ENCODE measurements at places on chromosomes 16 and 17.

- DNase-seq, result peak; percentile 52
These were observed 13.8 kb downstream of the CTRL start for GRCh38 chr16:67917852-67918236.

DNA sequence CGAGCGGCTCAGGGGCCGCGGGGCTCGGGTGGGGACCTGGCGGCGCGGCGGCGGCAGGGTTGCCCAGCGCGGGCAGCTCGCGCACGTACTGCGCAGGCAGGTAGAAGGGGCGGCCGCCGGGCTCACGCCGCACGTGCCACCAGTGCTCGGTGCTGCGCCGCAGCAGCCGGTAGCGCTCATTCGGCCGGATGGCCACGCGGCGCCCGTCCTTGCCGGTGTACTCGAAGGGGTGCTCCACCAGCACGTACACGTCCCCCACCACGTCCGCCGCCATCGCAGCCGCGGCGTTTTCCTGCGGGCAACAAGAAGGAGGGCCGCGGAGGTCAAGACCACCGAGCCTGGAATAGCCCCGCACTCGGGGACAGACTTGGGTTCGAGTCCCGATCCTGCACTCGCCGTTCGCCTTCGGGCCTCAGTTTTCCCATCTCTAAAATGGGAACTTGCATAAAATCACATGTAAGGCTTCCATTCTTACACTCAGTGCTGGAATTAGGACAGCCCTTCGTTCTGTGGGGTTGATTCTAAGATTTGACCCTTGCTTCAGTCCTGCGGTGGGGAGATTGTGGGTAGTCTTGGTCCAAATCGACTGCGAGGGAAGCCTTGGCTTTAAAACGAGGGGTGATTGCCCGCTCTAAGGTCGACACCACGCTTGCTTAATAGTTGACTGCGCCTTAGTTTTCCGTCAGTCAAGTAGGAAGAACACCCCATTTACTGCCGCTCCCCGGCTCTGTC lies 2.5 kb downstream of the ARHGAP27 start:
- no peak for DNase-seq

DNA sequence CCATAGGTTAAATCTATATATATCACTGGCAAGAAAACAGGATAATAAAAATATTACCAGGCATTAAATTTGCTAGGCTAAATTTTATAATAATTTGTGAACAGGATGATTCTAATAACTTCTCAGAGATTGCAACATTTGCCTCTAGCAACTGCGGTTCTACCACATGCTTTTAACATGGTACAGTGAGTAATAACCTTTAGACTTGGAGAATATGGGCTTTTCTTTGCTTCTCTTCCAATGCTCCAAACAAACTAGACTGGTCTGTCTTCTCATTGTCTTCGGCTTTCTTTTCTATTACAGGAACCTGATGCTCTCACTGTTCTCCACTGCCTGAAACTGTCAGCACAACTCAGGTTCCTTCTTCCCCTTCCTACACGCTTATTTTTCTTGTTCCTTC lies 80.6 kb downstream of the CA4 start:
- no peak for DNase-seq

GRCh38 chr17:70535986-70536385 lies 366.7 kb downstream of the KCNJ2 start:
- DNase-seq, result no peak

- no peak for DNase-seq
These were observed 193.2 kb upstream of the ASIC2 start for GRCh38 chr17:33486135-33486885.

GRCh38 chr17:42779304-42779935 lies 990 bp upstream of the WNK4 start:
- no peak for DNase-seq

DNA sequence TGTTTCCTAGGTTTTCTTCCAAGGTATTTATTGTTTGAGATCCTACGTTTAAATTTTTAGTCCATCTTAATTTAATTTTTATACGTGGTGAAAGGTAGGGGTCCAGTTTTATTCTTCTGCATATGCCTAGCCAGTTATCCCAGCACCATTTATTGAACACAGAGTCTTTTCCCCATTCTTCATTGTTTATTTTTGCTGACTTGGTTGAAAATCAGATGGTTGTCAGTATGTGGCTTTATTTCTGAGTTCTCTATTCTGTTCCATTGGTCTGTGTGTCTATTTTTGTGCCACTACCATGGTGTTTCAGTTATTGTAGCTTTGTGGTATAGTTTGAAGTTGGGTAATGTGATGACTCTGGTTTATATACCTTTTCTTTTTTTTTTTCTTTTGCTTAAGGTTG lies 753.0 kb upstream of the GOT2 start:
- DNase-seq, result no peak

GRCh38 chr16:29839822-29840221 lies 19.6 kb downstream of the MVP start:
- no peak for DNase-seq

- DNase-seq, result no peak
These were observed 127.9 kb downstream of the ENGASE start for GRCh38 chr17:79202480-79202879.

DNA sequence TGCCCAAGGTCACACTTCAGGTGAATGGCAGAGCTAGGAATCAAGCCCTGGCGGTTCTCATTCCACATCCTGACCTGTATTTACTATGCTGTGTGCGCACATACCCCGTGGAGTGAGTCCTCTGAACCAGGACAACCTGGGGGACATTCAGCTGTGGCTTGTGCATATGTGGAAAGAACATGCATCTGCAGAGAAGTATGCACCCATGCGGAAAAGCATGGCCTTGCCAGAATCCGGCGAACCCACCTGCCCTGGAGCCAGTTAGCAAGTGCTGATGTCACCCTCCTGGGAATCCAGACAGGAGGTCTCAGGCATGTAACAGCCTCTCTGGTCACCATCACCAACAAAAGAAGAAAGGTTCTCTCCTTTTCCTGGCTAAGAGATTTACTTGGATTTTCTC lies 1.9 kb downstream of the RASL10B start:
- no peak for DNase-seq

GRCh38 chr17:7915179-7915610 lies 894 bp downstream of the RNF227 start:
- DNase-seq, result no peak

DNA sequence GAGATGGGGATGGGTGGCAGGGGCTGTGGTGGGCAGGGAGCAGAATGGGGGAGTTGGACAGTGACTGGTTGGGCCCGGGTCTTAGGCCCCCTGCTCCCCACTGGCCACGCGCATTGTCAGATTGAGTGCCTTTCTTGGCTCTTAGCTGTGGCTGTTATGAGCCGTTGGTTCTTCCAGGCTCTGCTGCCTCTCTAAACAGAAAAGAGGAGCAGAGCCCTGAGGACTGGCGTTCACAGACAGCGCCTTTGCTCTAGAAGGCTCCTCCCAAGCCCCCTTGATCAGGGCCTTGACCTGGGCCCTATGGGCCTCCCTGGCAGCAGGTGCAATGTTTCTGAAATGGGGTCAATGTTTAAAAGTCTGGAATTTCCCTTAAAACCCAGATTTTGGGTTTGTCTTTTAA lies 14.8 kb upstream of the NUDT16L1 start:
- DNase-seq, result no peak

DNA sequence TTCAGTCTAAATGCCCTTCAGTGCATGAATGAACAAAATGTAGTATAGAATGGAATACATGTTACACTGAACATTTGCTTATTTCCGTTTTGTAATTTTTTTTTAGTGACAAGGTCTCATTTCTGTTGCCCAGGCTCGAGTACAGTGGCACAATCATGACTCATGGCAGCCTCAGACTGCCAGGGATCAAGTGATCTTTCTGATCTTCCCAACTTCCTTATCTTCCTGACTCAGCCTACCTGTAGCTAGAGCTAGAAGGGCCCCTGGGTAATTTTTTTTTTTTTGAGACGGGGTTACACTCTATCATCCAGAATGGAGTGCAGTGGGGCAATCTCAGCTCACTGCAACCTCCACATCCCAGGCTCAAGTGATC lies 7.3 kb upstream of the SLX4 start:
- no peak for DNase-seq

- no peak for DNase-seq
These were observed 83.7 kb upstream of the ZNF750 start for GRCh38 chr17:82923366-82924113.

GRCh38 chr16:57061084-57061905 lies 31.1 kb upstream of the CPNE2 start:
- DNase-seq, result no peak

DNA sequence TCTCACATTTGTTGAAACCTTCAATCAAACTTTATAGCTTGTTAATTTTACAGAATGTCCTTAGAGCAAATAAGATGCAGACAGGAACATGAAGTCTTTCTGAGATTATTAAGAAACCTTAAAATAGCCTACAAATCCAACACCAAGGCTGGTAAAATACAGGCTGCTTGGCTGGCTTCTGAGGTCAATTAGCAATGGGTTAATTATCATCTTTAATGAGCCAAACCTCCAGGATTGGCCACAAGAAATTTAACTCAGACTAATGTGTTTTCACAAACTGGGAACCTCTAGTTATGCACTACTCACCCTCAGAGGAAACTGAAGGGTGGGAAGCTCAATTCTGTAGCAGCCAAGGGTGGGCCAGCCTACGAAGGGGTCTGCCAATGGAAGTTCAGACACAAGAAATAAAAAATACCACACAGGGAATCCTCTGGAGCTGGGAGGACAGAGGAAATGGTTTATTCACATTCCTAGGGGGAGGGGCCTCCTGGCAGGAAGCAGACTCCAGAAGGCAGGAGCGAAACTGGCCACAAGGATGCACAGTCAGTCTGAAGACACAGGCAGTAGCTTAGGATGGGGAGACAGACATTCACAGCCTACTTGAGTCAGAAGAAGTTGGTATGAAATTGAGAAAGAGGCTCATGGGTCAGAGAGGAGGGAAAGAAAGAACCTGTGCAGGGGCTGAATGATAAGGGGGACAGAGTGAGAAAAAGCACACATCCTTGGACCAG lies 36.1 kb downstream of the HIC1 start:
- no peak for DNase-seq

- no peak for DNase-seq
These were observed 9.6 kb downstream of the CRISPLD2 start for GRCh38 chr16:84829168-84829965.

- DNase-seq, result no peak
These were observed 29.3 kb downstream of the UNKL start for GRCh38 chr16:1385232-1385631.

- DNase-seq, result no peak
These were observed 68.2 kb downstream of the SIAH1 start for GRCh38 chr16:48317026-48317425.

DNA sequence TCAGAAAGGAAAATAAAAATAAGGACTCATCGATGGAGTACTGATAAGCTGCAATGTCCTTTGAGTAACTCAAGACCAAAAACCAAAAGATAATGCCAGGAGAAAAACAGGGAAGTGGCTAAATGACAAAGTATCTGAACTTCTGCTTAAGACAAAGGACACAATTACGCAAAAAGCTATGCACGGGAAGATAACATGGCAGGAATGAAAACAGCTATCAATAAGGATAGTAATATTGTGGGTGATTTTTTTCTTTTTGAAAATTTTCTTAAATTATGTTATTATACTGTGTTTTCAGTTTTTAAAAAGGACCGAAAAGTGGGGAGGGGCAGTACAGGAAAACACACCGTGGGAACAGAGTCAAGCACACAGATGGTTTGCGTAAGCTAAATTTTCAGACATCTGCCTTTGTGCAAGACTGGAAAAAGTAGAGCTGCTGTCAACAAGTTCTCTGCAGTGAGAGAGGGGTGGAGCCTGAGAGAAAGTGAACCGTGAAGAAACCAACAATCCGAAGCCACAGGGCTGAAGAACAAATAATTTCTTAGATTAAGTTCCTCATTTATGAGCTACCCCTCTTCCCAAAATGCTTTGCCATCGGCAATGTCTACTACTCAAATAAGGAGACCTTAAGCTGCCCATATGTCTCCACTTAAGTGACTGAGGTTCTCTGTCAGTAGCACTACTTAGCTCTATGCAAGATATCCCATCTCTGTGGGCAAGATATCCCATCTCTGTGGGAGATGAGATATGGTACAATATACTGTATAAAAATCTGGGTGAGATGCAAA lies 99.9 kb upstream of the CORO6 start:
- DNase-seq, result peak; percentile 37

Data from stimulated activated naive CD8-positive, alpha-beta T cell treated with anti-CD3 and anti-CD28 coated beads, Interleukin-15, Interleukin-2, amounts not matched to agents 100 U/mL and 50 U/mL, for 24 hours (primary cell).